SJCRH30 (cell line): ENCODE measurements at places on chromosomes 7 and 10. TPM values are rescaled to one million over a fixed set of nuclear protein-coding genes. Genes with fewer than 3 reads are reported as not detected.

The C7orf33 gene
- 0.13 and 0.53 TPM in 2 replicates for total RNA-seq

The EPHA1 gene
- total RNA-seq = 0.32 and 1.0 TPM in 2 replicates

The UTF1 gene
- not detected in 2 replicates for total RNA-seq

GRCh38 chr7:15832996-15833395, 146.5 kb upstream of the MEOX2 start:
- peaks cover 19% of the 10 kb centered on the region for H3K4me1 ChIP-seq
- no peak overlapping the region for H3K27ac ChIP-seq
- no peaks in the 10 kb centered on the region for H3K27me3 ChIP-seq
- H3K36me3 ChIP-seq = no peaks in the 10 kb centered on the region
- peak; percentile 70 for DNase-seq

The SYNPO2L gene
- 1.8 and 2.1 TPM in 2 replicates for total RNA-seq

The SPDYE5 gene
- not detected in 2 replicates for total RNA-seq

DNA sequence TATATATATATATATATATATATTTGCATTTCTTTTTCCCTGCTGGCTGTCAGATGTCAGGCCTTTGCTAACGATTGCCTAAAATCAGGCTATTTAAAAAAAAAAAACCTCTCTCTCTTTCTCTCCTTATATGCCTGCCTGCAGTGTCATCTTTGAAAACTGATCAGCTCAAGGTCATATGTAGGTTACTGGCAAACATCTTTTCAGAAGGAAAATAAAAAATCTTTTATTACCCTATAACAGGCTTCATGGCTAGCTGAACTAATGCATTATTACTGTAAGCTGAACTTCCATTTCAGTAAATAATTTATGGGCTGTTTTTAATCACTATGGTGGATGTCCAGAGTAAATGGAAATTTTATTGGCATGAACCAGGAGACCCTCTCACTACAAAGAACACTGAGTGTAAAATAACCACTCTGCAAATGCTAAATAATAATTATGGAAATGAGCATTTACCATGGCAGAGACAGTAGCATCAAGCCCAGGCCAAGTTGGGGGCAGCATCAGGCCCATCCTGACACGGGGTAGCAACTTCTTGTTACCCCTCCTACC, 29.3 kb downstream of the HSPA12A start:
- H3K4me1 ChIP-seq = no peaks in the 10 kb centered on the region
- H3K4me3 ChIP-seq = no peak overlapping the region
- no peak for DNase-seq
- H3K27me3 ChIP-seq = peaks cover 5% of the 10 kb centered on the region; the same call in 1 of the 2 replicates
- no peaks in the 10 kb centered on the region for H3K36me3 ChIP-seq
